Left ventricle myocardium superior (tissue), 1 donor: ENCODE measurements at places on chromosomes 1 and 21.

DNA sequence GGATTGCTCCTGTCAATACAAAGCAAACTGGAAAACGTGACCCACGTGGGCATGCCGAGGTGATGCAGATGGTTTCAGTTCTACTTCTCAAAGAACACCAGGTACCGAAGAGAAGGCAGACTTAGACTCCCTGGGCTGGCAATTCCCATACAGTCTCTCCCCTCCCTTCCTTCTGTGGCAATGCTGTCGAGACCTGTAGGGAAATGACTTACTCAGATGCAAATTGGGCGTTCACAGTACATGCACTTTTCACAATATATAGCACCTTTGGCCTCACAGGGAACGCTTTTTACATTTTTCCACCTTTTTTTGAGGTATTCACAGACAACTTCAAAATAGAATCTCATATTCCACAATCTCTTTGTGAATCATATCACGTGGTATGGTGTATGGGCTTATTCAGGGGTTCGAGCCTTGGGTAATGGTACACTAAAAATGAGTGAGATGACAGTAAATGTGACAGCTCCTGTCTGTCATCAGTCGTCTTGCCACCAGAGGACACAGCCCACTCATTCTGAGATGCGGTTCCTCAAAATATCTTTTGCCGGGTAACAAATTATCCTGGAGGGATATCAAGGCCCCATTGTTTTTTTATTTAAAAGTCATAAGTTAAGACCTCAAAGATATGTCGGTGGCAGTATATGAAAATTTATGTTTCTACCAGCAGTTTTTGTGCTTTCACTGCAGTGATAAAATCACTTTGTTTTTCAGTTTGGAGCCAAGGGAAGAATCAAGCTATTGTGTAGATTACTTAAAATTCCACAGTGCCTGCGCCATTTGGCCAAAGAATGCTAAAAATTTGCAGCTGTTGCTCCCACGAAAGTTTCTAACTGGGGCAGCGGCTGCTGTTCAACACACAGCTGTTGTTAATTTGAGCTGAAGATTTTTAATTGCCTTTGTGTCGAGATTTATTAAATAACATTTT, 168.4 kb downstream of the ZZZ3 start:
- DNase-seq, result no peak

DNA sequence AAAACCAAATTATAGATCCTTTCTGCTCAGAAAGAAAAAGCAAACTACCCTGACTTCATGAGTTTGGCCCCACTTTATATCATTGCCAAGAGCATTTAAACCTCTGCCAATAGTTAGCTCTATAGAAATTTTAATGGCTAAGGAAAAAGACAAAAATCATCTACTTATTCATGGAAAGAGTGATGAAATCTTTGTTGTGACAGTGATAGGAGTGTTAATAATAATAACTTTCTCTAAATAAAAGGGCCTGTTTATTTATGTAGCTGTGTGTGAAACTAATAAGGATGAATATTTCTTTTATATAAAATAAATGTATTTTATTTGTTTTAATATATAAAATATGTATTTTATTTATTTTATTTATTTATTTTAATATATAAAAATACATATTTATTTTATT, 6.4 kb downstream of the CHODL start:
- no peak for DNase-seq

- DNase-seq, result no peak
Measured at GRCh38 chr1:114982251-114982650, 47.4 kb upstream of the TSHB start.

GRCh38 chr1:43861337-43861736, 72.3 kb upstream of the ARTN start:
- DNase-seq, result no peak

DNA sequence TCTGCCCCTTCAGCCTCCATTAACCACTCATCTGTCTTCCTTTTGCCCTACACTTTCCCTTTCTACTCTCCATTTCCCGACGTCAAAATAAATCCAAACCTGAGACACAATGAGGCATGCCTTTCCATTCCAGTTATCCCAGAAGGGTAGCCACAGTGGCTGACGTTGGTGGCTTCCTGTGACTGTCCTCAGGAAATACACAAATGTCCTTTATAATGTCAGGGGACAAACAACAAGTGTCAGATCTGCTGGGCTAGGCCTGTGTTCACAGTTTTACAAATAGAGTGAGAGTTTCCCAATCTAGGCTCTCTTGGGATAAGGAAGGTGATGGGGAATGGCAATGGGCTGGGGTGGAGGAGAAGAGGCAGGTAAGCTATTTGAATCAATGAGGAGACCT, 135.3 kb downstream of the BRINP2 start:
- DNase-seq, result no peak

DNA sequence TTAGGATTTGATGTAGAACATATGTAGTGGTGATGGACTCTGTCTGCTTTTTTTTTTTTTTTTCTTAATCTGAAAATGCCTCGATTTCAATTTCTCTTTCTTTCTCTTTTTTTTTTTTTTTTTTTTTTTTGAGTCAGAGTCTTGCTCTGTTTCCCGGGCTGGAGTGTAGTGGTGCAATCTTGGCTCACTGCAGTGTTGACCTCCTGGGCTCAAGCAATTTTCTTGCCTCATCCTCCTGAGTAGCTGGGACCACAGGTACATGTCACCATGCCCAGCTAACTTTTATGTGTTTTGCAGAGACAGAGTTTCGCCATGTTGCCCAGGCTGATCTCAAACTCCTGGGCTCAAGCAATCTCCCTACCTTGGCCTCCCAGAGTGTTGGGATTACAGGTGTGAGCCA, 17.4 kb downstream of the MAST2 start:
- no peak for DNase-seq

DNA sequence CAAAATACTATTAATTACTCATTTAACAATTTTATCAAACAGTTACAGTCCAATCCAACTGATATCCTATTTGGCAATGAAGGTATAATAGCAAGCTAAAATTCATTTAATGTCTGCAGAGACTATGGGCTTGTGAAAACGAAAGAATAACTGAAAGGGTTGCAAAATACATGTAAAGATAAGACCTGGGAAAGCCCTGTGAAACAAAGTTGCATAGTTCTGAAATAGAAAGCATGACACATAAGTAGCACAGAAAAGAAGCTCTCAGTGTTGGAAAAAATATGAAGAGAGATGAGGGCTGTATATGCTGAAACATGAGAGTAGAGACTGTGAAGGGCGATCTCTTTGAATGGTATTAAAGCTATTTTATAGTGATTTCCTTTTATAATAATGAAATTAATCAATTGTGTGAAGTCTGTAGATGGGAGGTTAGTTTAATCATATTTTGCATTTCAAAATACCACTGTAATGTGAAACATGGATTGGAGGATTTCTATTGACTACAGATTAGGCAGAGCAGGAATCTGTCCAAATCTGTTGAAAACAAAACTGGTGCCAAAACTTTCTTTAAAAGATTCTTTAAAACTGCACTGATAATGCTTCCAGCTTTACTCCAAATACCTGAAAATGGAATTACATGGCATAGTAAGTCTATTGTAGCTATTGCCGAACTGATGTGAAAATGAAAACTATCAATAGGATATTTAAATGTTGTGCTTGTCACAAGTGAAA, 1518.9 kb upstream of the B3GALT2 start:
- no peak for DNase-seq

DNA sequence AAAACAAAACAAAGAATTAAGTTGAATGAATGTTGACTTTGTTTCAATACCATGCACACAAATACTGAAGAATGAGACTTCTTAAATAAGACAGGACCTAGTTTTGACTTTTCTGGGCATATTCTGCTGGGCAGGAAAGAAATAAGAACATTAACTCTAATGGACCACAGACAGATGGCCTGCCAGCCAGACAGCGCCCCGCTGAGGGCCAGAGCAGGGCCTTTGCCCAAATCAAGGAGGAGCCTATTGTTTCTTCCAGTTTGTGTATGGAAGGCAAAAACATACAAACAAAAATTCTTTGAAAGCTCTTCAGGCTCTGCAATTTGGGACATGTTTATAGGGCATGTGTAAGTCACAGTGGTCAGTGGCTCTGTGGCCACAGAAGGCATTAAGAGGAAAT, 44.4 kb upstream of the KIF26B start:
- no peak for DNase-seq

DNA sequence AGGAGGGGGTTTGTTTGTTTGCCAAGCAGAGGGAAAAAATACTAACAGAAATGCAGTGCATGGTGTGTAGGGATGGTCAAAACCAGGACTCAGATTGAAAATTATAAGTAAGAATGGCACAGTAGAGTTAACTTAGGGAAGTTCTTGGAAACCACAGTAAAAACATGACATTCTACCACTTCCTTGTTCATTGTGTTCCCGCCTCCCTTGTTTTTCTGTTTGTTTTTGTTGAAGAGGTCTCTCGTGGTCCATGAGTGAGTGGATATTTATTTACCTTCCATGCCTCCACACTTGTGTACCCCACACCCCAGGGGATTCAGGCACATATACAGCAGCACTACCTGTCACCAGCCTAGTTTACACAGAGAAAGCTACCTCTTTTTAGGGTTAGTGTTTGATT, 69.6 kb downstream of the OLFML2B start:
- no peak for DNase-seq

DNA sequence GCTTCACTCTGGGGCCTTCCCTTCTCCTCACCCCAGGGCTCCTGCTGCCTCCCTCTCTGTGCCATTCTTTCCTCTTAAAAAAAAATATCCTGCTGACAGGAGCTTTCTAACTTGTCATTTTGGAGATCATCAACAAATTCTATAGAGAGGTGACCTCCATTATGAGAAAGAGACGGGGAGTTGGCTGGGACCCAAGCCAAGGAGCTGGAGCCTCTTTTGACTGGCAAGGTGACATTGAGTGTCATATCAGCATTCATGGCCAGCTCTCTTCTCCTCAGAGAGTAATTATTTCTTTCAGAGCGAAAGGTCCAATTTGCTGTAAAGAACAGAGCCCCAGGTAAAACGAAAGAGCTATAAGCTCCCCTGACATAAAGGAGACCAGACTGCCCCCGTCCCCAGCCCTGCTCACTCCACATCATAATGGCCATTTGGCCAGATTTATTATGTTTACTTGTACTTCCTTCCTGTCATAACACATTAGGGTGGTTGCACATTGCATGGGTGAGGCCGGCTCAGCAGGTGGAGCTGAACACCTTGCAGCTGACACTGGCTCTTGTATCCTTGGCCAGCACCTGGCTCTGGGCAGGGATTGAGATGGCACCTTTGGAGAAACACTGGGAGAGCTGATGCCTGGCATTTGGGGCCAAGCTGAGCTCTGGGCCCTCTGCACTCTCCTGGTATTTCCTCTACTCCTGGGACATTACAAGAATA, 404.0 kb upstream of the VAMP3 start:
- peak; percentile 61 for DNase-seq

DNA sequence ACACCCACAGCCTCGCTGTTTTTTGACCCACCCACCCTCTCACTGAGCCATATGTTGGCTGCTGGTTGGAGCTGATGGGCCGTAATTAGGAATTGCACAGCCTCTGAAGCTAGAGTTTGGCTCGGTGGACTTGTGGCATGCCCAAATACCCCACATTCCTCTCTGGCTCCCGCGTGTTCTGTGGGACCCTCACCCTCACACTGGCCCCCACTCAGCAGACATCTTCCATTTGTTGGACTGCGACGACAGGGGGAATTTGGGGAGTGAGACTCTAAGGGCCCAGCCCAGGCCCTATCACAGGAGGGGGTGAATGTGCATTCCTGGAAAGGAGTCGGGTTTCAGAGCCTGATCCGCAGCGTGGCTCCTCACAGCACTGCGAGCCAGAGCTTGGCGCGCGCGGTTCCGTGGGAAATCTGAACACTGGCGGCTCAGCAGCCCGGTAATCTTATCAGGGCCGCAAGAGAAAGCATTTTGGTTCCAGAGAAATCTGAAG, 5.2 kb downstream of the RCSD1 start:
- peak; percentile 83 for DNase-seq

GRCh38 chr1:8370905-8371315, 53.0 kb downstream of the SLC45A1 start:
- peak; percentile 56 for DNase-seq

DNA sequence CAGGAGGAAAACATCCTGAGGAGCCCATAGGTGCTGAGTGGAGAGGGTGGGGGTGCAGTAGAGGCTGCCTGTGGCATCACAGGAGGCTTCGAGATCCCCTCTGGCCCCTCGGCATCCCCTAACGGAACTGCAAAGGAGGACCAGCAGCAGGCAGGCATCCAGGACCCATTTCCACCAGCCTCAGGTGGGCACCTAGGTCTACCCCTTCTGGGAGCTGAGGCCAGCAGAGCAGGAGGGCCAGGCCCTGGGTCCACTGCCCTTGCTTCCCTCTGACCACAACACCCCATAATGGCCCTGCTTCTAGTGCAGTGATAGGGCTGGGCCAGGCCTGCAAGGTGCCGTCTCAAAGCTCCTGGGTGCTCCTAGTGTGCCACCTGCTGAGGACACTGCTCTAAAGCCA, 723.0 kb downstream of the PTPRU start:
- DNase-seq, result no peak

GRCh38 chr1:235424092-235424491, 56.9 kb downstream of the TBCE start:
- no peak for DNase-seq
